ENCODE measurements at places on chromosomes 4 and X. TPM values are rescaled to one million over a fixed set of nuclear protein-coding genes. Genes with fewer than 3 reads are reported as not detected.
A peak's percentile ranks its signal among the peaks of the same experiment; 100 is the strongest.

CSAG2 gene
- 3.8 TPM for polyA plus RNA-seq

CCNB3 gene
- 0.24 TPM for polyA plus RNA-seq

ATP11C gene
- 3.2 TPM for polyA plus RNA-seq

SYNPO2 gene
- polyA plus RNA-seq: 2.6 TPM

BEX1 gene
- 395 TPM for polyA plus RNA-seq

TMEM255A gene
- polyA plus RNA-seq: 1.4 TPM

SMIM10L2A gene
- 12.4 TPM for polyA plus RNA-seq

RAB9B gene
- polyA plus RNA-seq: 8.2 TPM

SLITRK2 gene
- 2.2 TPM for polyA plus RNA-seq

- peak; percentile 62 for DNase-seq
These were observed 366.5 kb upstream of the LCORL start for GRCh38 chr4:18388039-18388438.

DNA sequence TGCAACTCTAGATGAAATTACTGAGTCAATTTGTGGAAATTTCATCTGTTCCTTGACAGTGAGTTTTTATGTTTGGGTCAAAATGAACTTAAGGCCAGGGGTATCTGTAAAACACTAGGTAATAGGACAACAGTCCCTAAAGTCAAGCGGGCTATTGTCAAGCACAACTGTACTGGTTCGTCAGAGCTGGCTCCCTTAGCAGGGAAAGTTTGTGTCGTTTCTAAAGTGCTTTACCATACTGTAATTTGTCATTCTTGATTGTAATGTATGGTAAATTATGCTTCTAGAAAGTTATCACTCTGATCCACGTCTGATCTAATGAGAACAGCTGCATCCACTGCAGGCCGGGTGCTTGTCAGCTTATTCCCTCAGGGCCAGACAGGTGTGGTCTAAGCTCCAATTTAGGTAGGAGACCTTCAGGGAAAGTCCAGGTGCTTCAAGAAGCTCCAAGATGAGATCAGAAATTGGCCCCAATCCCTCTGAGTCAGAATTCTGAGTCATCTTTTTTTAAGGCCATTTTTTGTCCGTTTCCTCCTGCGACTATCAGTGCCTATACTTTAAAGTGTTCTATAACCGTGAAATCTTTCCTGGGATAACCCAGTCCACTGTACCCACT, 92.2 kb downstream of the PALLD start:
- no peak for DNase-seq

DNA sequence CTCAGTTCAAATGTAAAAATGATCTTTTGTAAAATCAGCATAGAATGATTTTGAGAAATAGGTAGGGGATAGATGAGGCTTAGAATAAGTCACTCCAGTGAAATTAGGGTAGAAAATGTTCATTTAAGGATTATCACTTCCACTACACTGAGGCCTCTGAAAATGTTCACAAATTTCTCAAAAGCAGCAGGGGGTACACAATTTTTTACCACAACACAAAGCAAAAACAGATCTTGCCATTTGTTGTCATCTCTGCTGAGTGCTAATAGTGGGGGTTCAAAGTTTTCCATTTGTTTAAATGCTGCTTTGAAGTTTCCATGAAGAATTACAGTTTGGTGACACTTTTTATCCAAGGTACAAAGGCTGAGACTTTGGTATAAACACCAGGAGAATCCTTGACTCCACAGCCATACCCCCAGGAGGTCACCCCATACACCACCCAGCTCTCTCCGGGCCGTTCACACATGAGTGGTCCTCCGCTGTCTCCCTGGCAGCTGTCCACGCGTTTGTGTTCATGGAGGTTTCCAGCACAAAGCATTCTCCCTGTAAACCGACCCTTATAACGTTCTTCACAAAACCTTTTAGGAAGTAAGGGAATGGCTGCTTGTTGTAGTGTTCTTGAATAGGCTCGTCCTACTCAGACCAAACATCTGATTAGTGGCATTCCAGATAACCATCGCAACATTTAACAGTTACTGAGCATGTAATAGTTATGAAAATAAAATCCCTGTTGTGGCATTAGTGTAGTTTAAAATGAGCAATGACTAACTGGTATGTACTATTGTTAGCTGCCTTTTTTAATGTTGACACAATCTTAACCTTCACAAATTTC, 71.0 kb downstream of the PRSS12 start:
- no peak for DNase-seq

GRCh38 chrX:28498658-28499057, 88.6 kb upstream of the IL1RAPL1 start:
- peak; percentile 74 for DNase-seq

DNA sequence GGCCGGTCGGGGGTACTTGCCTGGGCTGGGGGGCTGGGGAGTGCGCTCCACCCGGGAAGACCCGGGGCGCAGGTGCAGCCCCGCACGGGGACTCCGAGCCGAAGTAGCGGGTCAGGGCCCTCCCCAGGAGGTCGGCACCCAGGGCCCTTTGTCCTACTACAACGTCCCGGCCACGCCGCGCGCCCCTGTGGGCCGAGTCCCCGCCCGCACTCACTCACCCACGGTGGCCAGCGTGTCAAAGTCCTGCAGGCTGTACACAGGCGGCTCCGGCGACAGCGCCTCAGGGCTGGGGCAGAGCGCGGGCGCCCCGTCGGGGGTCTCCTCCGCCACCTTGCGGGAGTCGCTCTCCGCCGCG, 602 bp downstream of the PRKX start:
- no peak for DNase-seq

- DNase-seq: no peak
These were observed 164.8 kb downstream of the AASDH start for GRCh38 chr4:56222514-56222913.

GRCh38 chr4:32022071-32022470, 1301.9 kb downstream of the PCDH7 start:
- no peak for DNase-seq

DNA sequence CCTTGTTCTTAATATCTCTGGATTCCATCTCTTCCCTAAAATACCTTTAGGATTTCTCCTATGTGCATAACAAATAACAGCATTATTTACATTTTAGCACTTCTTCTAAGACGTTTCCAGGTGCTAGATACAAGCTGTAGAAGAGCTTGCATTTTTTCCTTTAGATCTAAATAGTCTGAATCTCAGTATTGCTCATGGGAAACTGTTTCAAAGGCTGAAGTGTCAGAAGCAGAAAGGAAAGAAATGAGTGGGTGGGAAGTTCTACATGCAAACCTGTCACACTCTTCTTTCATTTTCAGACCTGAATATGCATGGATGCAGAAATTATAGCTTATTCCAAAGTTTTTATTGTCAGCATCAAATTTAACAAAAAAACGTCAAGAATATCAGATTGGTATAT, 41.8 kb downstream of the FGF13 start:
- no peak for DNase-seq

DNA sequence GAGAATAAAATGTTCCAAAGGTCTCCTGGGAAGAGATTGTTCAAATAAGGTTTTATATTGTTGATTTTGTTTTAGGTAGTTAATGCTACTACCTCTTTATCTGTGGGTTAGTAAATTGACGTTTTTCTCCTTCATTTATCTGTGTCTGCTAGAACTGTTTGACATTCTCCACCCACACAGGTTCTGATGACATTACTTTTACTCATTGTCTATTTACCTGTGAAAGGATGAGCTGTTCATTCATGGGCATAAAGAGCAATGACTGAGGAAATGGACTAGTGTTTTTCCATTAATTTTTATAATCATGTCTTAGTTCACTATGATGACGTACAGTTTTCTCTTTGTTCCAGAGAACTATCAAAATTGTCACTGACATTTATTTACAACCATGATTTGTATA, 75.6 kb downstream of the CPE start:
- no peak for DNase-seq

GRCh38 chr4:73573794-73574528, 46.3 kb downstream of the RASSF6 start:
- DNase-seq: peak; percentile 60

DNA sequence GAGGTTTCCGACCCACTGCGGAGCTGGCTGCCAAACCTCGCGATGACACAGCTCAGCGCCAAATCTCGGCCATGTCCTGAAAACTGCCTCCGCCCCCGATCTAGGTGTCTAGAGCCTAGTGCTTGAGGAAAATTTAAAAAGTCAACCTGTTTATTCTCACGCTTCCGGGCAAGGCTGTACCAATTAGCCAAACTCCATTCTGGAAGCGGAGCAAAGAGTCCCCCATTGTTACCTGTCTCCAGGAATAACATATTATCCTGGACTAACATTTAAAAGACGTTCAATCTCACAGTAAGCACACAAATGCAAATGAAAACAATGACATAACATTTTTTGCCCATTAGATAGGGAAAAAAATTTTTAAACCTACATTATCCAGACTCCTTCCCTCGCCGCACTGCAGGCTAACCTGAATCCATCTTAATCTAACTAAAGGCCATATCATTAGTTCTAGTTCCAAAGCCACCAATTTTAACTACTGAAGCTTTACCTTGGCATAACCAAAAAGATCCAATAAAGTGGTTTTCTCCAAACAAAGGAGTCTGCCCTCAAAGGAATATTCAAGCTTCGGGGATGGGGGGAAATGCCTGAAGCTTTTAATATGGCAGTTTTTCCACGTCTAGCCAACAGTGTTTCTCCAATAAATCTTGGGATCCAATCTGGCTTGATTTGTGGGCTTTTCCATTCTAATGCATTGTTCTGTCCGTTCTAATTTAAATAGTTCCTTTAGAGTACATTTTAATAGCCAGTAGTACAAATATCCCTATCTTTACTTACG, 1.9 kb downstream of the HUWE1 start:
- peak; percentile 2 for DNase-seq

GRCh38 chr4:161496-162284, 37.4 kb downstream of the ZNF718 start:
- DNase-seq: no peak

DNA sequence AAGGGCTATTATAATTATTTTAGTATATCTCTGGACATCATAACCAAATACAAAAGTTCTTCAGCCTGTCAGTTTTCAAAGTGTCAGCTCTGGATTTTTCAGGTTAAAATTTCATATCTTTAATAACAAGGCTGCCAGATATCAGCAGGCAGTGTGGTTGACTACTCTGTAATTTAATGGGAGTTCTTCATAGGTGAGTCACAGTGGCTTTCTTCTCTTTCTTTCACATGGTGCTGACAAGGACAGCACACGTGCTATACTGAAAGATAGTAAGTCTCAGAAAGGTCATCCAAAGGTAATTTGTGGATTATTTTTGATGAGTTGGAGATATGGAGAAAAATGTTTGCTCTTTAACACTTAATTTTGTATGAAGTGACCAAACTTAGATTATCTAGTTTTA, 43.2 kb downstream of the GALNT7 start:
- no peak for DNase-seq

- DNase-seq: no peak
These were observed 1.9 kb downstream of the RNF4 start for GRCh38 chr4:2470791-2471190.

GRCh38 chr4:188145601-188146000, 6.4 kb downstream of the TRIML1 start:
- no peak for DNase-seq

DNA sequence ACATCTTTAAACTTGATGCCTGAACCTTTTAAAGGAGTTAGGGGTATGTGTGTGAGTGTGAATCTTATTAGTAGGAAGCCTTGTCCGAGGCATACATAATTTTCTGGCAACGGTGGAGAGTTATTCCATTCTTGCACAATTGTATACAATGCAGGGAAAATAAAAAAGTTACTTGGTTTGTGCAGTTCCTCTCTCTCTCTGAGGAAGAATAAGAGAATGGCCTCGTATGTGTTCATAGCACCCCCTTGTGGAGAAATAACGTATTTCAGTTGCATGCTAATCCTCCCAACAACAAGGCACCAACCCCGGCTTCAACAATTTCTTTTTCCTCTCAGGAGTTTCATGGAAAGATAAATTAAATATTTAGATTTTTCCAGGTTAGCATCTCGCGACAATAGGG, 33.7 kb upstream of the FGF13 start:
- DNase-seq: peak; percentile 85
